Neural crest cell (in vitro differentiated cells): ENCODE measurements at places on chromosomes 1 and 21. TPM values are rescaled to one million over a fixed set of nuclear protein-coding genes. Genes with fewer than 3 reads are reported as not detected.

- no peak for DNase-seq
- no peaks in the 10 kb centered on the region for H3K36me3 ChIP-seq
- H3K4me1 ChIP-seq = peaks cover 11% of the 10 kb centered on the region
- no peak overlapping the region for H3K27ac ChIP-seq
Measured at GRCh38 chr1:173666646-173667045, 3.0 kb downstream of the ANKRD45 start.

GRCh38 chr1:12326986-12327385 lies 97.2 kb downstream of the VPS13D start:
- H3K36me3 ChIP-seq = peaks cover 7% of the 10 kb centered on the region
- H3K27me3 ChIP-seq = no peaks in the 10 kb centered on the region
- H3K27ac ChIP-seq = no peak overlapping the region
- no peaks in the 10 kb centered on the region for H3K4me1 ChIP-seq

GRCh38 chr1:242524571-242525359 lies at the start of gene PLD5:
PLD5 (minus strand) TSS chr1:242524697.
- peaks cover 21% of the 10 kb centered on the region for H3K4me1 ChIP-seq
- H3K4me3 ChIP-seq = peak within 1 kb of the TSS; percentile 87
- H3K27me3 ChIP-seq = peaks cover 61% of the 10 kb centered on the region

Gene FALEC
- total RNA-seq = 1.2 and 1.3 TPM in 2 replicates

Gene EXTL1
- total RNA-seq = 7.6 and 8.1 TPM in 2 replicates

Gene PFKL
- 94.7 and 96.1 TPM in 2 replicates for total RNA-seq
